ENCODE measurements at places on chromosomes 3 and 15.

GRCh38 chr3:9280451-9281219 lies 31.2 kb upstream of the SRGAP3 start:
- no peak for DNase-seq

- DNase-seq = no peak
These were observed 556.4 kb upstream of the CCDC54 start for GRCh38 chr3:106820726-106821362.

DNA sequence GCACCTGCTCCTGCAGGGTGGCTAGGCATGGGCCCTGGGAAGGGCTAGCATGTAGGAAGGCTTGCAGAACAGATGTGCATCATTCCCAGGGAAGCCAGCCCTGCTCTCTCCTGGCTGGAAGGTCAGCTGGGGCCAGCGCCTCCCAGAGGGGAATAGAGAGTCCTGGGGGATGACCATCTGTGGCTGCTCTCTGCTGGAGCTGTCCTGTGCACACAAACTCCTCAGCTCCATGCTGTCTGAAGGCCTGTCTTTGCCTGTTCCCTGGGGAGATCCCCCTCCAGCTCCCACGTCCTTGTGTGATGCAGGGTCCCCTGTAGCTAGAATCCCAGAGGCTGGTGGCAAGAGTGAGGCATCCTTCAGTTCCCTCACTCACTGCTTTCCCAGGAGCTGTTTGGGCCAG lies 19.3 kb downstream of the IL16 start:
- no peak for DNase-seq

- no peak for DNase-seq
These were observed 30.0 kb upstream of the PLSCR4 start for GRCh38 chr3:146280864-146281263.

- no peak for DNase-seq
These were observed 87.8 kb downstream of the C3orf70 start for GRCh38 chr3:185065059-185065458.

DNA sequence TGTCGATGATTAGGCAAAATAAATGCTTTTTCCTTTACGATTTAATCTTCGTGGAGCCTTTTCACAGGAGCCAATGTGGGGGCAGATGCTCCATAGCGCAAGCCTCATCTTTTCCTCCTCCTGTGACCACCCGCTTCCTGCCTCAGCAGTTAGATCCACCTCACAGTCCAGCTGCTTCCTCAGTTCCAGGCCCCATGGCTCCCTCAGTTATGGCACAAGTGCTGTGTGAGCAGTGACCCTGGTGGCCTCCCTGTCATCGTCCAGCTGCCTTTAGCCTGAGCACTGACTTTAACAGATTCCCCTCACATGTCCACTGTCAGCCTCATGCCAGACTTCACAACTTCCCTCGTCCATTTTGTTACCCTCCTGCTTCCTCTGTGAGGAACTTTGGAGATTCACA lies 424.6 kb upstream of the GBE1 start:
- no peak for DNase-seq

DNA sequence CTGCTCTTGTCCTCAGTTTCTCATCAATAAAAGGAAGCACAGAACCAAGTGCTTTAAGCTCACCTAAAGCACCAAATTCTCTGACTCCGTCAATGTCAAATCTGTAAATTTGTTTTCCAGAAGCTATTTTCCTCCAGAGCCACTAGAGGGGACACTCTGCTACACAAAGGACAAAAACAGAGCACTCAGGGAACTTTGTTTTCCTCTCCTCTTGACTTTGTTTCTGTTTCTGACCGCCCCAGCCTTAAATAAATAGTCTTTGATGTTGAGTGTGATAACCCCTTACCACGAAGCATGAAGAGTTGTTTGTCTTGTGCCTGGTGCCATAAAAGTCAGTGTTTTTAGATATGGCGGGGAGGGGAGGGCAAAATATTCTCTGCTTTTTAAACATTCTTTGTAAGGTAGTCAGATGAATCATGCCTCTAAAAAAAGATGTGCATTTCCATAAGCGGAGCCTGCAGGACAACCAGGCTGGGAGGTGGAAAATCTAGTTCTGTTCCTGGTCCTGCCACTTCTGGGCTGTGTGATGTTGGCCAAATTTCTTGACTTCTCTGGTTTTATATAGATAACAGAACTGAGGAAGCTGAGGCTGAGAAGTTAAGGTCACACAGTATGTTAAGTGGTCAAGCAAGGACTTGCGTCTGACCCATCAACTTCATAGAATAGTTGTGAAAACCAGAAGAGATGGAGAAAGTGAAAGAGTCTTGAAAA lies 7.3 kb upstream of the ZBTB38 start:
- DNase-seq = peak; percentile 63

- no peak for DNase-seq
These were observed 164.6 kb downstream of the SUCLG2 start for GRCh38 chr3:67489816-67490215.

- DNase-seq = no peak
These were observed 8.2 kb upstream of the OCA2 start for GRCh38 chr15:28107111-28107903.

- DNase-seq = no peak
These were observed 82.6 kb downstream of the CEMIP start for GRCh38 chr15:80861731-80862170.

- no peak for DNase-seq
These were observed 29.1 kb upstream of the SRP14 start for GRCh38 chr15:40067921-40068624.

DNA sequence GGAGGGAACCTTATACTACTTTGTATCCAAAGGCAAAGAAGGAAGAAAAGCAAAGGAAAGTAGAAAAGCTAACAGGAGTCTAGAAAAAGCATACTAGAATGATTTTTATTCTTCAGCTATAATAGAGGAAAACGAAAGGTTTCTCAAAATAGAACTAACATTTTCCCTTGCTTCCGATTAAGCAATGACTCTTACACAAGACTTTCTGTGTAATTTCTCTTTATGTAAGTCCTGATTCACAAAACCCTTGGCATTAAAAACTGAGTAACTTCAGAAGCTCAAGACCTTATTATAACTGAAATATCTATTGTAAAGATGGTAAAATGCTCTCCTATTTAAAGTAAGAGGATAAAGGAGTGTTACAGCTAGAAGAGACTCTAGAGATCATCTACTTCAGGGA lies 97.4 kb downstream of the DTWD1 start:
- DNase-seq = no peak

GRCh38 chr3:112374333-112374734 lies 41.4 kb downstream of the CD200 start:
- no peak for DNase-seq

DNA sequence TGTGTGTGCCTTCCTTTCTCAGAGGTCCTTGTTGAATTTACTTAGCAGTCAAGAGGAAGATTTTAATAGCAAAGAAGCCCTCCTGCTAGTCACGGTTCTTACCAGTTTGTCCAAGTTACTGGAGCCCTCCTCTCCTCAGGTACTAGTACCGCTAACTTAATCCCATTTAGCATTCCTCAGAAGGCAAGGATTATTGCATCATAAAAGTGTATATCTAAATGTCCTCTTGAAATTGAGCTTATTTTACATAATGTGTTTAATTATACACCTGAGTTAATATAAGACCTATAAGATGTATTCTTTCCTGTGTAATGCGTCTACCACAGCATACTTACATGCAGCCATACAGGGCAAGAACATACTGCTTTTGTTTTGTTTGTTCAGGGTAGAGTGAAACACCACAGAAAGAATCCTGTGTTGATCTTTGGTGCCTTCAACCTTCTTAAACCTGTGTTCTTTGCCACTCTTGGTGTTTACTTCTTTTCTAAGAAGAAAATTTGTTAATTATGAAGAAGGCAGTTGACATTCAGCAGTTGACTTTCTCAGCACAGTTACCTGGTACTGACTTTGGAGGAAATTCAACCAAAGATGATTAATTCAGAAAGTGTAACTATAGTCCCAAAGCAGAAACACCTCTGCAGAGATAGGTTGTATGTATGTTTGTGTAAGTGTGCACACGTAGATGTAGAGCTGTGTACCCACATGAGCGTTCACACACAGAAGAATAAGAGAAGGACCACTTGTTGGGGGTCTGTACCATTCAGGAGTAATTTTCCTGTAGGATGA lies 33.1 kb downstream of the POLG start:
- no peak for DNase-seq

DNA sequence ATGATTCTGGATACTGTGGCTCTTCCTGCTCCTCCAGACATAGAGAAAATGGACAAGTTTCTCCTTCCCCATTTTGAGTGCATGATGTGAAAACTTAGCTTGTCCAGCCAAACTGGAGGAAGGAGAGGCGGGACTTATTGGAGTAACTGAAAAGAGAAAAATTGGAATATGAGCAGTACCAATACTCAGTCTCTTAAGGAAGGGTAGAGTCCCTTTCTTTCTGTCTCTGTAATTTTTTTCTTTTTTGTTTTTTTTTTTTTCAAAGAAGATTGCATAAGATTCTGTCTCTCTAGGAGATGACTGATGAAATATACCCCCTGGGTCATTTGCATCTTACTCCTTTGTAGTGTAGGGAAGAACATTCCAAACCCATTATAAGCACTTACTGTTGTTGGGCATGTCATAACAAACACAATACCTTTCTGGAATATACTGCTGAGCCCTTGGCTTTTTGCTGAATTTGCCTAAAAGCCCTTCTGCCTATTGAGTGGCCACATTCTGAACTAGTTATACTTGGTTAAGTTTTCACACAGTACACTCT lies 498.1 kb upstream of the TPRG1 start:
- no peak for DNase-seq

DNA sequence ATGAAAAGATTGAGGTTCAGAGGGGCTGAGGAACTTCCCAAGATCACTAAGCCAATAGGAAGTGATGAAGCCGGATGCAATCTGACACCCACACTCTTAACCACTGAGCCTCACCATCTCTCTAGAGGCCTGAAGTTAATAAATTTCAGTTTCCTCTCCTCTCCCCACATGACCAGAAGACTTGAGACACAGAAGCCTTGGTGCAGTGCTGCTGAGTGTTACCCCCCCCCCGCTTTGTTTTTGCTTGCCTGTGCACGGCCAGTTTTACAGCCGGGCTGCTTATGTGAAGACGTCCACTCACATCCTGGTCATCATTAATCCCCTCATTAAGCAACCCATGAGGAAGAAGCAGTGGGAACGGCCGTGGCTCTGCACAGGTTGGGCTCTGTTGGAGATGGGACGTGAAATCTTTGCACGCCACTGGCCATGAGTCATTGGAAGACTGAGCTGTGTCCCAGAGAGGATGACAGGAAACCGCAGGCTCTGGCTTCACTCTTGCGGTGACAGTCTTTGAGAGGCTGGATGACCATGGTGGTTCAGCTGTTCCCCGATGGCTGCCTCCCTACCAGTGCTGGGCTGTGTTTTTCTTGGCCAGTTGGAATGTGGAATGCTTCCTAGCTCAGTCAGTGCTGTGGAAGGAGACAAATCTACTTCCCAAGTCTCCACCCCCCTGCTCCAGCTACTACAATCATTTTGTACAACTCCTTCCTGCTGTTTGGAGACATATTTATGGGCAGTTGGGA lies 232.6 kb upstream of the LRTM1 start:
- peak; percentile 31 for DNase-seq

GRCh38 chr3:194069421-194070219 lies 66.3 kb upstream of the HES1 start:
- no peak for DNase-seq

- DNase-seq = no peak
These were observed 97.6 kb downstream of the FRMD4B start for GRCh38 chr3:69288161-69288895.

GRCh38 chr3:177835917-177836316 lies 638.6 kb upstream of the TBL1XR1 start:
- DNase-seq = no peak

DNA sequence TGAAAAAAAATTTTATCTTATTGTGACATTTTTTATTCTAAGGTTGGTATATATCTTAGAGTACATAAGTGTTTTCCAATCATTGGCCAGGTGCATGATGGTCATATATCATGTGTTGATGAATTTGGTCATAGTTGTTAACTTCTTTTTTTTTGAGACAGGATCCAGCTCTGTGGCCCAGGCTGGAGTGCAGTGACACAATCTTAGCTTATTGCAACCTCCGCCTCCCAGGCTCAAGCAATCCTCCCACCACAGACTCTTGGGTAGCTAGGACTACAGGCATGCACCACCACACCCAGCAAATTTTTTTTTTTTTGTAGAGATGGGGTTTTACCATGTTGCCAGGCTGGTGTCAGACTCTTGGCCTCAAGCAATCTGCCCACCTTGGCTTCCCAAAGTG lies 44.0 kb downstream of the PCCB start:
- no peak for DNase-seq

DNA sequence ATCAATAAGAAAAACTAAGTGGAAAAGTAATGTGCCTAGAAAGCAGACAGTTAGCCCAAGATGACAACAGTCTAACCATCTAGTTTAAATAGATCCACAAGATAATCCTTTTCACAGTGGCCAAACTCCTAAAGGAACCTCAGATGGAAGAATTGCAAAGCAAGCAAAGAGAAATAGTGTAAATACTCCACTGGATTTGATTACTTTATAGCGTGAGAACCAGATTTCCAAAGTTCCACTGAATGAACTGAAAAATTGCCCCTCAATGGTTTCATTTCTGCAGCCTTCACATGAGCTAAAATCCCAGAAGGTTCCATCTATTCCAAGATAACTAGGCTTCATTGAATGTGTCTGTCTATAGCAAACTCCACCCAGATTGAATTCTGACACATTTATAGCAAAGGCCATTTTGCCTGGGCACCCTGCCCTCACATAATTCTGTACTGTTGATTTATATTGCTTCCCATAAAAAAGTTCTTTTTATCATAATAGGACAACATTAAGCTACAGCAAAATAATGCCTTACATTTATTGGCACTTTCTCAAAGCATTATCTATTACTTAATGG lies 129.7 kb upstream of the THBS1 start:
- no peak for DNase-seq

GRCh38 chr3:54619531-54619930 lies 308.3 kb downstream of the LRTM1 start:
- DNase-seq = no peak

- DNase-seq = no peak
These were observed 83.8 kb downstream of the ADAM10 start for GRCh38 chr15:58665672-58666071.

Data from renal cortex interstitium (tissue), 15 donors.